ENCODE measurements at places on chromosomes 13 and 19.

DNA sequence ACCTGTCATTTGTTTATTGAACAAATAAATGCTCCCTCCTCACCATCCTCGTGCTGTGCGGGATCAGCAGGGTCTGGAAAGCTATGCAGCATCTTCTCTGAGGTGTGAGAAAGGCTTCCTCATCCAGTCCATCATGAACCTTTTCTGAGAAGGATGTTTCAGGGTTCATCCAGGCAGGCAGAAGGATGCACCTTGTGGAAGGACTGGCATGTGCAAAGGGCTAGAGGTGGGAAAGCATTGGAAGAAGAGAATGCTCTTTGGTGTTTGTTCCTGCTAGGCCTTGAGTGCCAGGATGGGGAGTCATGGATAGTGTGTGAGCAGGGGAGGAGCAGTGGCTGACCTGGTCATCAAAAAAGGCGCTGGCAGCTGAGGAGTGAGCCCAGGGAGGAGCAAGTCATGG, 6.6 kb downstream of the PALM start:
- no peak for DNase-seq

DNA sequence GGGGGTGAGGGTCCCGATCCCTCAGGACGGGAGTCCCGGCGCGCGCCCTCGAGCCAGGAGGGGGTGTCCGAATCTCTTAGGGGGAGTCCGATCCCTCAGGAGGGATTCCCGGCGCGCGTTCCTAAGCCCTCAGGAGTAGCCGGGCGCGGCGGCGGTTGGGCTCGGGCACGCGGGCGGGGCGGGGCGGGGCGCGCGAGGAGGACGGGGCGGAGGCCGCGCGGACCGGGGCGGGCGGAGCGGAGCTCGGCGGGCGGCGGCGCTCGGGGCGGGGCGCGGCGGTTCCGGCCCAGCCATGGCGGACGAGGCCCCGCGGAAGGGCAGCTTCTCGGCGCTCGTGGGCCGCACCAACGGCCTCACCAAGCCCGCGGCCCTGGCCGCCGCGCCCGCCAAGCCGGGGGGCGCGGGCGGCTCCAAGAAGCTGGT, at the start of gene CUL4A:
TSS of gene CUL4A (plus strand) at position 278 of the 423 bp plus-strand sequence. CDS start at position 293, 15 bp downstream.
- peak; percentile 82 for DNase-seq

DNA sequence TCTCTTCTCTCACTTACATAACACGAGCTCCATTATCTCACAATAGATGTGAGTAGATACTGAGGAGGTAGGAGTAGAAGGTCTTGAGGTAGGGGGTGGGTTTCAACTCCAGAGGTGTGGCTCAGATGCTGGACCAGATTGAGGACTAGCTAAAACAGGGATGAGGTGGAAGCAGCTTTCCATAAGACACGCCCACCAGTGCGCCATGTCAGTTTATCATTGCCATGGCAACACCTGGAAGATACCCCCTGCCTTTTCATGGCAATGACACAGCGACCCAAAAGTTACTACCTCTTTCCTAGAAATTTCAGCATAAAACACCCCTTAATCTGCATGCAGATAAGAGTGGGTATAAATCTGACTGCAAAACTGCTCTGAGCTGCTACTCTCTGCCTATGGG, 44.1 kb downstream of the KCTD15 start:
- DNase-seq = no peak

GRCh38 chr13:105773241-105773640, 762.2 kb downstream of the EFNB2 start:
- no peak for DNase-seq

GRCh38 chr19:18203408-18203862, 407 bp downstream of the RAB3A start:
- DNase-seq = peak; percentile 42
